ENCODE measurements at places on chromosomes 13 and 19.

- no peak for DNase-seq
These were observed 142.3 kb upstream of the HTR2A start for GRCh38 chr13:47039106-47039505.

DNA sequence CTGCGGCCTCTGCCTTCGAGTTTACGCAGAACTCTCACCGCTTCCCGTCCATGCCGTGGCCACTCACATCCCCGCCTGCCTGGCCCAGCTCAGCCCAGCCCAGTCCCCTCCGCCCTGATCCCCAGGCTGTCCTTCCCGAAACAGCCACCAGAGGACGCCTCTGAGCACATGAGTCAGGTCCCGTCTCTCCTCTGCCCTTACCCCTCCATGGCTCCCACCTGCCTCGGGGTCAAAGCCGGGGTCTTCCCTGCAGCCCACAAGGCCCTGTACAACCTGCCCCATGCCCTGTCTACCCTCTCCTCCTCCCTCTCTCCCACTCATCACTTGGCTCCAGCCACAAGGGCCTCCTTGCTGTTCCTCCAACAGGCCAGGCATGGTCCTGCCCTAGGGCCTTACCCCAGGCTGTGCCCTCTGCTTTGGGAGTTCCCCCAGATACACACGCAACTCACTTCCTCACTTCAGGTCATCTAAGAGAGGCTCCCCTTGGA, 8.1 kb upstream of the SEMA6B start:
- peak; percentile 45 for DNase-seq

GRCh38 chr19:29384656-29385055, 141.1 kb upstream of the VSTM2B start:
- no peak for DNase-seq

DNA sequence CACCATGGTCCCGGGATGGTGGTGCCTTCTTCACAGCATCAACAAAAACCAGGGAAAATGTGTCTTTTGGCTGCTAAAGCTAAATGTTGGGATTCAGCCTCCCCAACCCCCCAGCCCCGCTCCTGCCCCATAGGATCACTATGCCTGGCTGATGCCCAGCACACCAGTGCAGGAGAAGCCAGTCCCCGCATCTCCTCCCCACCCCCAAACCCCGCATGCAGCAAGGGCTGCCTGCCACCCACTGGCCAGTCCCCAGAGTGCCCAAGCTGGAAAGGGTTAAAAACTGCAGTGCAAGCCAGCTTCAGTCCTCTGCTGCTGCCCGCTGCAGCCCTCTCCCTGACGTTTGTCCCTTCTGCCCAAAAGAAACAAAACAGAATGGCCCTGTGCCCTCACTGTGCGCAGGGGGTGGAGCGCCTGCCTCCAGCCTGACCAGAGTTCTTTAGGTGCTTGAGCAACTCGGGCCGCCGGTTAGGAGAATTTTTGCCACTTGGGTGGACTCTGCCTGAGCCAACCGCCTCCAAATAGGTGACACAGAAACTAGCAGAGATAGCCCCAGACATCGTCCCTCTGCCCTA, 3.7 kb downstream of the CALM3 start:
- no peak for DNase-seq

- no peak for DNase-seq
These were observed 6.7 kb upstream of the CHERP start for GRCh38 chr19:16548956-16549355.
